ENCODE measurements at places on chromosomes 1 and 21.

GRCh38 chr1:201011616-201012015, 11.9 kb downstream of the KIF21B start:
- DNase-seq: no peak

DNA sequence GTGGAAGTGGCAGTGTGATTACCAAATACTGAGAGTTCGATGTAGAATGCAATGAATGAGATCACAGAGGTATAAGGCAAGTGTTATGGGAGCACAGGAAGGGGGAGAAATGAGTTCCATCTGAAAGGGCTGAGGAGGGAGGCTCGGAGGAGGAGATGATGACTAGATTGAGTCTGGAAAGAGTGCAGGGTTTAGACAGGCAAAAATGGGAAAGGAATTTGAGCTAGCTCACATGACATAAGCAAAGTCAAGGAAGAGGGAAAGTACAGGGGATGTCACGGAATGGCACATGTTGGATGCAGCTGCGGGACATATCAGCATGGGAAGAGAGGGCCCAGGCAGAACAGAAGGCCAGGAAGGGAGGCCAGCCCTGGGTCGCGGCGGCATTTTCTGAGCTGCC, 132.7 kb downstream of the RUNX1 start:
- no peak for DNase-seq

GRCh38 chr1:54480525-54480848, 67.5 kb upstream of the ACOT11 start:
- no peak for DNase-seq

DNA sequence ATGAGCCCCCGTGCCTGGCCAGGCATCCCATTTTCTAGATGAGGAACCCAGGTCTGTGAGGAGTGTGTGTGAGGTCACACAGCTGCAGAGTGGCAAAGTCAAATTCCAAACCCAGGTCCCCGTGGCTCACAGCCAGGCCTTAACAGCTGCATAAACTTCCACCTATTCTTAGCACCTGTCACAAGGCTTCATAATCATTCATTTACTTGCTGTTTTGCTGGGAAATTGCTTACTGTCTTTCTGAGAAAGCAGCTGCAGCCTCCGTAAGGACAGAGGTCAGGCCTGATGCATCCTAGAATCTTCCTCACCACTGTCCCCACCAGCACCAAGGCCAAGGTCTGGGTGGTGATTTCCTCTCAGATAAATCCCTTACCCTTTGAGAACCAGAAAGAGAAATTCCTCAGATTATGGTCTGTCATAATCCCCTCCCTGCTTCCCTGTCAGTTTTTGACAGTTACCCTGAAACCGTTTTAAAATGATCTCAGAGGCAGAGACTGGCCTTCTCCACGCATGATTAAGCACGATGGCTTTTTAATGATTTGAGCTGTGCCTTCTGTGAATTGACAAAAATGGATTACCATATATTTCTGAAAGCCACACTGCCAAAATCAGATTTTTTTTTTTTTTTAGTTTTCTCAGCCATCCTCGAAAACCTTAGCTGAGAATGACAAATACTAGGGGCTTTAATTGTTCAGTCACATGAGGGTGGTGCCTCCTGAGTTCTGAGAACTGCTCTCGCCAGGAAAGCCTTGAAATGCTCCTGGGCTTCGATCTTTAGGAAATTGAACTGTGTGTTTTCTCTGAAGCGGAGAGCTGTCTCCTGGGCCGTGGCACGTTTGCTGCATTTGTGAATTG, 70.0 kb upstream of the SELENON start:
- no peak for DNase-seq

GRCh38 chr1:111658622-111659021, 39.0 kb downstream of the RAP1A start:
- DNase-seq: no peak

GRCh38 chr1:44785501-44786137, 2.4 kb downstream of the BEST4 start:
- no peak for DNase-seq

- no peak for DNase-seq
Observed at GRCh38 chr1:231808990-231809389, 182.4 kb downstream of the DISC1 start.

- no peak for DNase-seq
Observed at GRCh38 chr1:247857069-247857984, at the start of gene TRIM58. Gene TRIM58, plus strand, starts transcription at chr1:247857187. Its CDS starts 60 bp downstream, at chr1:247857247.

DNA sequence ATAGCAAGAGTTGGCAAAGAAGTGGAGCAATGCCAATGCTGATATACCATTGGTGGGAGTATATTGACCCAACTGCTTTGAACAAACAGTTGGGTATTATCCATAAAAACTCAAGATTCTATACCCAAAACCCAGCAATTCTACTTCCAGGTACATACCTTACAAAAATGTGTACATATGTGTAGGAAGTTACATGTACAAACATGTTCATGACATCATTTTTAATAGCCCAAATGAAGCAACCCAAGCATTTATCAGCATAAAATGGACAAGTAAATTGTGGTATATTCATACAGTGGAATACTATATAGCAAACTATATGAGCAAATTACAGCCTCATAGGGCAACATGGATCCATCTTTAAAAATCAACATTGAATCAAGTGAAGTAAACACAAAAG, 20.9 kb downstream of the RWDD3 start:
- no peak for DNase-seq

DNA sequence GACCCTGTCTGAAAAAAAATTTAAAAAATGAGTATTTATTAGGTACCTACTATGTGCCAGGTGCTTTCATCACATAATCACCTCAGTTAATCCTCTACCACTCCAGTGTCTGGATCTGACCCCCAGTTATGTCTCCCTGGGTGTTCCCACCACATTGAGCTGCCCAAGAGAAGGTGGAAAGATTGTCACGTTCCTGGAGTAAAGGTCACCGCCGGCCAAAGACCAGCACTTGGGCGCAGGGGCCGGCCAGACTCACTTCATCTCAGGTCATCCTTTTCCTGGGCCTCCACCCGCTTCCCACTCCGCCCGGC, 714 bp downstream of the PYCR2 start:
- no peak for DNase-seq

All from effector CD8-positive, alpha-beta T cell (primary cell).